ENCODE measurements at places on chromosomes 4 and X. TPM values are rescaled to one million over a fixed set of nuclear protein-coding genes. Genes with fewer than 3 reads are reported as not detected.
A peak's percentile ranks its signal among the peaks of the same experiment; 100 is the strongest.

CENPVL2 gene
- not detected for total RNA-seq

LRCH2 gene
- total RNA-seq: 0.03 TPM

RGN gene
- not detected for total RNA-seq

CFAP99 gene
- not detected for total RNA-seq

UGT2B11 gene
- not detected for total RNA-seq

DNA sequence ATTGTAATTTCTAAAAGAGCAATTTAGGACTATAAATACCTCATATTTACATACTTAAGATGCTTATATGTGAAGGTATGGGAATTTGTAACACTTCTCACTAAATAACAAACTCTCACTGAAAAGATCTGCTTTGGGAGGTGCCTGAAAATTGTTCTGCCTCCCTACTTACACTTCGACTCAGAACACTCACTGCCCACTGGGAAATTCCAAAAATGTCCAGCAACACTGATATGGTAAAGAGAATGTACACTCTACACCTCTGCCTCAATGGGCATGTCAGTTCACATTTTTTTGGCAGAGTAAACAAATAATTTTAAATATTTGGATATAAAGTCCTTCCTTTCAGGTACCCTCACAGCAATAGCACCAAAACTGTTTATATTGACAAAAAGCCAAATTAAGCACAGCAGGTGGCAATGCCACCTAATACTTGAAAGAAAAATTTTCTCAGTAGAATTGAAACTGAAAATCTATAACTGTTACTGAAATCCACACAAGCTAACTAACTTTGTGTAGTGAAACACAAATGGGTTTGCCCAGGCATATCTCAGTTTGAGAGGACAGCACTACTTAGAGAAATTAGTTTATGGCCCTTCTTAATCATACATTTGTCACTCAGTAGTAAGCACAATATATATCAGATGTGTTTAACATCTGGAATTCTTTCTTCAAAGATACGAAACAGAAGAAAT lies 67.1 kb downstream of the PRDM5 start:
- no peak overlapping the region for H3K27ac ChIP-seq
- H3K4me1 ChIP-seq: no peaks in the 10 kb centered on the region
- no peak for DNase-seq
- H3K4me3 ChIP-seq: no peak overlapping the region

DNA sequence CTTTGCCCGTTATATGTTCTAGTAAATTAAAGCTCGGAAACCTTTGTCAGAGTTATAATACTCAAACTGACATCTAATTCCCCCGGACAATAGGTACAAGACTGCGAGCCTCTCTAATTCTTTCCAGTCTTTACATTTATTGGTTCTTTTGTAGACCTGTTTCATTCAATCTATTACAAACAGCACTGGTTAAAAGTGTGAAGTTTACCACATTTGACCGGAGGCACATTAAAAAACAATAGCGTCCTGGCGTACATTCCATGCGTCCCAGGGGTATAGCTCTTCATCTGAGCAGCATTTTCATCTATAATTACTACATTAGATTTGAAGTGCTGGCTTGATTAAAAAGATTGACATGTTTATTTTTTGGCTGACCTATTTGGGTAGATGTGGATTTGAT lies 49.9 kb upstream of the TENM3 start:
- no peak overlapping the region for H3K4me3 ChIP-seq
- no peaks in the 10 kb centered on the region for H3K27me3 ChIP-seq
- H3K27ac ChIP-seq: peak overlapping the region; percentile 72
- no peak for DNase-seq
- peaks cover 52% of the 10 kb centered on the region for H3K4me1 ChIP-seq
- no peaks in the 10 kb centered on the region for H3K36me3 ChIP-seq

- H3K36me3 ChIP-seq: no peaks in the 10 kb centered on the region
- DNase-seq: peak; percentile 83
- no peaks in the 10 kb centered on the region for H3K27me3 ChIP-seq
- no peak overlapping the region for H3K4me3 ChIP-seq
Observed at GRCh38 chrX:67780694-67781109, 236.9 kb downstream of the AR start.

DNA sequence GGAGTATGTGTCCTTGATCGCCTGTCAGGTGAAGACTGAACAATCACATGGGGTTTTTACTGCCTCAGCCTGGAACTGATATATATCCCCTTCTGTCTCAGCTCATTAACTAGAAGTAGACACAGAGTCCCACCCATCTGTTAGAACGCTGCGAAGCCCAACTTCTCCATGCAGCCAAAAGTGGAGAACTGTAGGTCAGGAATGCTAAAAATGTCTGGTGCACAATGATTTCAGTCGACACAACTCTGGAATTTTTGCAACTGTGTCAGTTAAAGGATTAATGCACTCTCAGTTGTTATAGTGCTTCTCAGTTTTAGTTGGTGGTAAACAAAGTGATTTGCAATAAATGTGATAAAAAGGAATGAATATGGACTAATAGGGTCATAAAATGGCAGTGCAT lies 287.2 kb downstream of the INPP4B start:
- no peak overlapping the region for H3K4me3 ChIP-seq
- no peaks in the 10 kb centered on the region for H3K4me1 ChIP-seq
- H3K27ac ChIP-seq: no peak overlapping the region
- H3K27me3 ChIP-seq: no peaks in the 10 kb centered on the region

- no peak overlapping the region for H3K4me3 ChIP-seq
- H3K36me3 ChIP-seq: peaks cover 77% of the 10 kb centered on the region
- no peaks in the 10 kb centered on the region for H3K27me3 ChIP-seq
- no peak for DNase-seq
- peaks cover 6% of the 10 kb centered on the region for H3K4me1 ChIP-seq
- H3K27ac ChIP-seq: no peak overlapping the region
Observed at GRCh38 chr4:76960014-76960413, 10.5 kb downstream of the SEPTIN11 start.
